ENCODE measurements at places on chromosomes 11 and 22.
A peak's percentile ranks its signal among the peaks of the same experiment; 100 is the strongest.

GRCh38 chr22:40583053-40583741 lies 53.3 kb downstream of the MRTFA start:
- DNase-seq = no peak

DNA sequence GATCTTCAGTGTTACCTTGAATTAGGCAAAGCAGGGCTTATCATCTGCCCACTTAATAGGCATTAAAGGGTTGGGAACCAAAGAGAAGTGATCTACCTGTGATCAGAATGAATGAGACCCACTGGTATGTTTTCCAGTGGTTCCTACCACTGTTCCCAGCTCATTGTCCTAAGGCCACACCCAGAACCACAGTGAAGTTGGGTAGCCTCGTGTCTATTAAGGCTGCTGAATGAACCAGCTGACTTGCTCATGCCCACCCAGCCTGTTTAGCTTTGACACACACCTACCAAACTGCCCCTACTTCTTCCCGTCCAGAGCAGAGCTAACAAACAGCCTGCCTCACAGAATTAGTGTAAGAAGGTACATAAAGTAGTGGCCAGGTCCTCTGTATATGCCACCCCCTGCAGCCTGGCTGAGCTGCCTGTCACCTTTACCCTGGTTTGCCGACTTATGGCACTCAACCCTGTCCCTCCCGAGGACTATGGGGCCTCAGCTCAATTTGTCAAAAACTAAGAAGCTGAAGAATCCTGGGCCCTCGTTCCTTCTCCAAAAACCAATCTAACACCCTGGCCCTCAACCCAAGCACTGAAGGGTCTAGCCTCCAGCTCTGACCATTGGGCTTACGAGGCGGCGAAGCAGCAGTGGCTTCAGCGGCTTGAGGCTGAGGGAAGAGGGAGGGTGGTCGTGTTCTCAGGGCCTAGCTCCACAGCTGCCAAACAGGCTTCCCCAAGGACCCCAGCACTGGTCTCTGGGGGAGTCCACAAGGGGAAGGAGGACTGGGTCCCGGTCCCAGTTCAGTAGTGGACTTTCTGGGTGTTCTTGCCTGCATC lies 9.8 kb downstream of the UCP2 start:
- DNase-seq = no peak

- no peak for DNase-seq
These were observed 11.3 kb upstream of the ADORA2A start for GRCh38 chr22:24416095-24416494.

DNA sequence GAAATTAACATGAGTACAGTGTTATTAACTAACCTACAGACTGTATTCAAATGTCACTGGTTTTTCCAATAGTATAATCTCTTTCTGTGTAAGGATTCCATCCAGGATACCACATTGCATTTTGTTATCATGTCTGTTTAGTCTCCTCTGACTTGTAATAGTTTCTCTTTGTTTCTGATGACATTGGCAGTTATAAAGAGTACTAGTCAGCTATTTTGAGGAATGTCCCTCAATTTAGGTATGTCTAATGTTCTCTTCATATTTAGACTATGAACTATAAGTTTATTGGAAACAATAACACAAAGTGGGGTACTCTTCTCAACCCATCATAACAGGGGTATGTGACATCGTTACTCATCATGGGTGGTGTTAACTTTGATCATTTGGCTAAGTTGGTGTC lies 20.3 kb upstream of the ME3 start:
- DNase-seq = no peak

GRCh38 chr11:91100427-91100826 lies 877.6 kb upstream of the CHORDC1 start:
- DNase-seq = no peak

DNA sequence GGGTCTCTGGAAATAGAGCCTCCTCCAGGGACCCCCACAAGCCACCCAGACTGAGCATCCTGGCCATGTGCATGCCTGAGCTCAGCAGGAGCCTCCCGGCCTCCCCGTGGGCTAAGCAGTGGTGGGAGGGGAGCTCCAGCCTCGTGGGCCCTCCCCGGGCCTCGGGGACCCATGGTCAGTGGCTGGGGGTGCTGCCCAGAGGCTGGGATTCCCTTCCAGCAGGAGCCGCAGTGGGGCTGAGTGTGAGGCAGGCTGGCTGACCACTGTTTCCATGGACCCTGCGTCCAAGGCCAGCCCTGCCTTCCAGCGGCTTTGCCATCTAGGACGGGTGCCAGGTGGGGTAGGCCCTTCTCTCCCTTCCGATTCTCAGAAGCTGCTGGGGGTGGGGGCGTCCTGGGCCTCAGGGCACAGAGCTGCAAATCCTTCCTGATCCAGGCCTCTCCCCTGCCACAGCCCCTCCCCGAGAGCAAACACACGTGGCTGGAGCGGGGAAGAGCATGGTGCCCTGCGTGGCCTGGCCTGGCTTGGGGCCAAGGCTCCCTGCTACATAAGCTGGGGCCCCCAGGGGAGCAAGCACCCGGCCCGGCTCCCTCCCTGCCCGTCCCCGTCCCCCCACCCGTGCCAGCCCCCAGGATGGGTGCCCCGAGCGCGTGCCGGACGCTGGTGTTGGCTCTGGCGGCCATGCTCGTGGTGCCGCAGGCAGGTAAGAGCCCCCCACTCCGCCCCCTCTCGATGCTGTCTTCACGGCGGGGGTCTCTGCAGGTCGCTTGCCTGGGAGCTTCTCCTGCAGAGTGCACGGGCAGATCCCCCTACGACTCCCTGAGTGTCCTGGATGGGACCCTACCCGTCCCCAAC lies at the start of gene MUC5B:
Gene MUC5B (plus strand): TSS at position 576 of the 855 bp plus-strand sequence. CDS start 58 bp downstream, at position 634.
- DNase-seq = no peak

DNA sequence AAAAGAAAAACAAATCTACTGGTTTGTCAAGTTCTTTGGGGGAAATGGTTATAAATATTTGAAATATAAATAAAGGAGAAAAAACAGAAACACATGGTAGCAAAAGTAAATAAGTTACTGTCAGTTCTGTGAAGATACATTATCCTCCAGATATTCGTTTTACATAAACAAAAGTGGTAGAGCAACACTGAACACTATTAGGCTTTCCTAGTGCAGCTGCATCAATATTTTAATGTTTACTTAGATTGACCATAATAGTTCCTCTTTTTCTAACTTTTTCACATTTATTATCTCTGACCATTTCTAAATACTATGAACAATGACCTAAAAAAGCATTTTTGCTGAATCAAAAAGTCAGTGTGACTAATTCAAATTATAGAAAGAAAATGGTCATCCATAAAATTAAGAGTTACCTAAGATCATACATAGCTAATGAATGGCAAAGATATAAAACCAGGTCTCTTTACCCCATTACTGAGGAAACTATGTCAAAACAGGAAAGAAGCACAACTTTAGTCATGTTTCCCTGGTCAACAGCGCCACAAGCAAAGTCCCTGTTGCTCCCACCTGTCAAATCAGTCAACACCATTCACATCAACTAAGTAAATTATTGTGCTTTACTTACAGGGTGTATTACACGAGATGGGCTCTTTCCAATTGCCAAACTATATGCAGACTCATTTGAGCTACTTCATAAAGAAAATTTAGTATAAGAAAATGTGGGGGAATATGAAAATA lies 38.5 kb downstream of the SBF2 start:
- DNase-seq = no peak

DNA sequence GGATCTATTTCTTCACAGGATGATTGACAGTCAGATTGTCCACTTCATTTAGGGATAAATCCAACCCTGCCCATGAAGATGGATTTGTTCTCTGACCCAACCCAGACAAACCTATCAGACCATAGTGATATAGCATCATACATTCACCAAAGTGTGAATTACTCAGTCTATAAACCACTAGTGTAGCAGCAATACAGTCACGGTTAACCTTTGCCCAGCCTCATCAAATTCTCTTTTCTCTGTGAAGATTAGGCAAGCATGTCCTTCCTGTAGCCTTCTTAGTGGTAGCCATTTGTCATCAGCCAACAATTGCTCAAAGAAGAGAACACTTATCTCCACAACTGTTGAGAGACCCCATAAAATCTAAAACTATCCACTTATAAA lies 14.4 kb upstream of the BIRC2 start:
- DNase-seq = no peak

DNA sequence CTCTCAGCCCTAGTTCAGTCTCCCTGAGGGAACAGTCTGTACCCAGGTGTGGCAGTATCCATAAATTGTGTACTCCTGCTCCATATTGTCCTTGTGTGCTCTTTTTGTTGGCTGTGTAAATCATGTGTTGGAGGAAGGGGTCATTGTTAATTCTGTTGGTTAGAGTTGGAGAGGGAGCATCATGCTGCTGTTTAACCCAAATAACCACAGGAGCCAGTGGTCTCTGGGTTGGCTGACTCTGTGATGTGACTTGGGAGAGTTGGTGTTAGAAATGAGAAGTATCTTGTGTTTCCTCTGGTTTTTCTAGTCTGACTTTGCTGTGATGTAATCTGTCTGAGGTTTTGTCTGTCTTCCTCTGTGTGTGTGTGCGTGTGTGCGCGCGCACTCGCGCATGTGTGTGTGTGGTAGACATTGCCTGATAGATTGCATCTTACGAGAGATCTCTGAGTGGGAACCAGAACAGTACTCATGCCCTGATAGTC lies 30.5 kb downstream of the CTNND1 start:
- peak; percentile 54 for DNase-seq

DNA sequence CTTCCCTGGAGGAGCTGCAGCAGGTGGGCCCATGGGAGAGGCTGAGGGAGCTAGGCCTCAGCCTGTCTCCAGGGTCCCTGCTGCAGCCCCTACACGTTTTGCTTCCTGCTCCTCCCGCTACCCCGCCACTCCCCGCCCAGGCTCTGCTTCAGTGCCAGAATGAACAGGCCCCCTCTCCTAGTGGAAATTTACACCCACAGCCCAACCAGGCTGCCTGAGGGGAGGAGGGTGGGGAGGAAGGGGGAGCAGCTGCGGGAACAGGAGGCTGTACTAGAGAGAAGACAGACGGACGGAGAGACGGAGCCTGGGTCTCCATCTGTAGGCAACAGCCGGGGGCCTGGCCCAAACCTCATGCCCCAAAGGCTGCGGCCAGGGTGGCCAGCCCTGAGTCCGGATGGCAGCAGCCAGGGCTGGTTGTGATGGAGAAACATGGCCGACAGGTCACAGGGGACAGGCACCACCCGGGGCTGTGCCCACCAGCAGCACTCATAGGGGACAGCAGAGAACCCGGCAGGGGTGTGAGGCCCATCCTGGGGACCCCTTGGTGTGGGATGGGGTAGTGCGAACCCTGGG lies 20.6 kb downstream of the FLRT1 start:
- no peak for DNase-seq

- DNase-seq = no peak
These were observed 4.1 kb downstream of the NHERF4 start for GRCh38 chr11:119189393-119189792.

DNA sequence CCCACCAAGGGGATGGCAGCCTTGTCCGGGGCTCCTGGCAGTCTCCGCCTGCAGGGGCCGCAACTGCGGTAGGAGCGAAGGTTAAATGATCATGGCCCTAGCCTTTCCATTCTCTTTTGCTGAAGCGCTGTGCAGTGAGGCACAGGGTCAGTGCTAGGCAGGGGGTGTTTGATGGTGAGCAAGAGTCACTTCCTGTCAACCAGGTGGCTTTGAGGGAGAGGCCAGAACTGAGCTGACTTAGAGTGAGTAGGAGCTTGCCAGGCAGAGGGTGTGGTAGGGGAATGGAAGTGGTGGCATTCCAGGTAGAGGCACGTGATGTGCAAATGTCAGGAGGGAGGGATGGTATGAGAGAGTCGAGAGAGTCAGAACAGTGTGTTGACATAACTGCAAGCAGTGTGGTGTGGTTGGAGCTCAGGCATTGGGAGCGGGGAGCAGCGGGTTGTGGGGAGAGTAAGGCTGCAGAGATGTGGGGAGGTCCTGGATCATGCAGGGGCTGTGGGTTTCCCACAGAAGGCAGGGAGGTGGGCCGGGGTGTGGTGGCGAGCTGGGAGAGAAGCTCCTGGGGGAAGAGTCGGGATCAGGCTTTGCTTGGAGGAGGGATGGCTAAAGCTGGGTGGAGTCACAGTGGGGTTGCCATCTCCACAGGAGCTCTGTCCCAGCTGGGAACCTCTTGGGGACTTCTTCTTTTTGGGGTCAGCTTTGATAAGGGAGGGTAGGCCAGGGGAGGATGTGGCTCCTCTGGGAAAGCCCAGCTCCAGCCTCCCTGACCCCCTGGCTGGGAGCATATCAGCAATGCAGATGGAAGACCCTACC lies 33.3 kb downstream of the AMPD3 start:
- no peak for DNase-seq

- no peak for DNase-seq
These were observed 210.0 kb downstream of the KIRREL3 start for GRCh38 chr11:126790550-126791081.

DNA sequence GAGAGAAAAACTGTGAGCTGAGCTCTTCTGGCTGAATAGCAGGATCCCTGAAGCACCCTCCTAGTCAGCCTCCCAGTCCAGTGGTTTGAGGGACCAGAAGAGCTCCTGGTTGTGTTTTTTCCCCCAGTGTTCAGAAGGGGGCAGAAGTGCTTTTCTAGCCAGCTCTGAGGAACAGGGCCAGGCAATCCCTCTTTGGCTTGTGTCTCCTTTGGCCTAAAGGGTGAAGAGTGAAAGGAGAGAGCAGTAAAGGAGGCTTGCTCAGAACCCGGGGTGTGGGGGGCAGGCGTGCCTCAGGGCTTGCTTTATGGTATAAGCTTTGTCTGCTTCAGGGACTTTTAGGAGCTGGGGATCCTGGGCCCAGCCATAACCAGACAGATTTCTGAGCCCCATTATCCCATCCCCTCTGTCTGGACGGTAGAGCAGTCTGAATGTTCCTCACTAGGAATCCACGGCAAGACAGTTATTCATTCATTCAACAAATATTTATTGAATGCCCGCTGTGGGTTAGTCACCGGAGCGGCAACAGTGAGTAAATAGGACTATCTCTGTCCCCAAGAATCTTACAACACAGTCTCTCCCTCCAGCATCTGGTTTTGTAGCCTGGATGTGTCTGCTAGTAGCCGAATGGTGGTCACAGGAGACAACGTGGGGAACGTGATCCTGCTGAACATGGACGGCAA lies 14.5 kb downstream of the ACP2 start:
- DNase-seq = no peak

GRCh38 chr11:1335811-1336761 lies 26.7 kb upstream of the TOLLIP start:
- DNase-seq = no peak

DNA sequence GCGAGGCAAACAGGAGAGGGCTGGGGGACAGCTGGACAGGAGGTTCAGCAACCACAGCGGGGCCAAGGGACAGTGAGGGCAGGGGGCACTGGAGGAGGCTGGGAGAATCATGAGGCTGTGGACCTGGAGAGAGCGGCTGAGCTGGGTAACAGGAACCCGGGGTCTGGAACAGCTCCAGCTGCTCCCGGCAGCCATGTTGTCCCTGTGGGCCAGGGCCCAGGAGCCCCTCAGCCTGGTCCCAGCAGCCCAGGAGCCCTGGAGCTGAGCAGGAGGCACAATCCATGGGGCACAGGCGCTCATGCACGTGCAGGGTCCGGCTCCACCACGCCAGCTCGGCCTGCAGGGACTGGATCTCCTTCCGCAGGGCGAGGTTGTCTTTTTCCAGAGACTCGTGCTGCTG lies 7.4 kb downstream of the BATF2 start:
- DNase-seq = no peak

DNA sequence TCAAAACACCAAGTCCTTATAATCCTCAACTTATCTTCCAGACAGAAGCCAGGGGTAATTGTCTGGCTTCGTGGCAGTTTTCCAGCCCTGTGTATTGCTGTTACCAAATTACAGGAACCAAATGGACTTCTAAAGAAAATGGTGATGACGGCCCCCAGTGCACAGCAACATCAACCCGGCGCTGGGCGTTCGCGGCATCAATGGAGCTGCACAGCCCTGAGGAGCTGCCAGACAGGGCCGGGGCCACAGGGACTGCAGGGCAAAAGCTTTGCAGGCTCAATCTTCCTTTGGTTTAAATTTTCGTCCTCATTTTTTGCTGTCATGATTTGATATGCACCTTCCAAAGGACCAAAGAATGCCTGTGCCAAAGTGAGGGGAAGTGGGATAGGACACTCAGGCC lies 292.5 kb downstream of the BRD1 start:
- no peak for DNase-seq

All from activated naive CD8-positive, alpha-beta T cell treated with anti-CD3 and anti-CD28 coated beads, Interleukin-2, amount 50 U/mL, for 16 hours (primary cell).